RWPE1 (cell line): ENCODE measurements at places on chromosomes 1 and 21.

DNA sequence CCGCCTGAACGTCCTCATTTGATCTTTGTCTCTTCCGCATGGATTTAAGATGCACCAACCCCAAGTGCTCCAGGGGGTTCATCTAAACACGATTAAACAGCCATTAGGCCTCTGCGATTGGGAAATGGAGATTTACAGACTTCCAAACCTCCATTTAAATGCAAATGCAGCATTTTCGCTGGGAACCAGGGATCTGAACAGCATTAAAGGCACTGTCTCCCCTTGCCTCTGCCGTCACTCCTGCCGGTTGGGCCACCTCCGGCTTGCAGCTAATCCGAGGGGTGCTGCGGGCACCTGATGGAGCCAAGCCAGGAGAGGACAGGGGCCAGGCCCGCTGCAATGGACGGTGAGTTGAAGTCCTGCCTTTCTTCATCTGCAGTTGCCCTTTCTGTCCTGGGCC lies 70.3 kb upstream of the KLHDC7A start:
- no peak for DNase-seq

DNA sequence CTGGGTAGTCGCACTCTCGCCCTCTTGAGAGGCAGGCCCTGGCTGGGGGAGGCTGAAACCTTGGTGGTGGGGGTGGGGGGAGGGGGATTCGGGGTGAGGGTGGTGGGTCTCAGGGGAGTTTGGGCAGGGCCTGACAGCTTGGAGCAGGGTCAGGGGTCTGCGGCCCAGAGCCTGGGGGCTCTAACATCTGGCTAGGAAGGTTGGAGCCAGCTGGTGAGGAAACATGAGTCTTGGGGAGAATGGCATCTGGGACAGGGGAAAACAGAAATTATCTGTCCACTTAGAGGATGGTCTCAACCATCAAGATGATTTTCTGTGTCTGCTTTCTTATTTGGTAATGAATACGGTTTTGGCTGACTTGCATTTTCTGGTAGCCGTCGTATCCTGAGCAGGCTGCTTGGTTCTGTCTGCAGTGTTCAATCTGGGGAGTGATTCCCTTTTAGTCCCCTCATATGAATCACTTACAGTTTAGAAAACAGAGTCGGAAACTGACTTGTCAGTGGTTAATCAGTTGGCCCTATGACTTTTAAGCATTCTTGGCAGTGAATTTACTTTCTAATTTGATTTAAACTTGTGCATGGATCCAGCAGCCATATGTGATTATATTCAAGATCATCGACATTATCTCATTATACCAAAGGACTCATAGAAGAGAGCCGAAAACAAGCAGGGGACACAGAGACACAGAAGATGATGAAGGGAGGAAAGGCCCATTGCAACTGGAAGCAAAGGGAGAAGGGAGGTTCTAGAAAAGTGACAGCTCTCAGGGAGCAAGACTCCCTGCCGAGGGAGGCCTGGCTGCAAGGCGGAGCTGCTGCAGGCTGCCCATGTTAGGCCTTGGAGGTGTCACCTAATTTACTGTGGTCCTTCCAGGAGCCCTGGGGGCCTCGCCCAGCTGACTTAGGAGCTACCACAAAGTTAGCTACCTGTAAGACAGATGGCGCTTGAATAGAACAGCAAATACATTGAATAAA lies 237.6 kb downstream of the SDCCAG8 start:
- DNase-seq = no peak

GRCh38 chr1:111275079-111275478 lies 15.6 kb upstream of the CHIA start:
- peak; percentile 13 for DNase-seq

DNA sequence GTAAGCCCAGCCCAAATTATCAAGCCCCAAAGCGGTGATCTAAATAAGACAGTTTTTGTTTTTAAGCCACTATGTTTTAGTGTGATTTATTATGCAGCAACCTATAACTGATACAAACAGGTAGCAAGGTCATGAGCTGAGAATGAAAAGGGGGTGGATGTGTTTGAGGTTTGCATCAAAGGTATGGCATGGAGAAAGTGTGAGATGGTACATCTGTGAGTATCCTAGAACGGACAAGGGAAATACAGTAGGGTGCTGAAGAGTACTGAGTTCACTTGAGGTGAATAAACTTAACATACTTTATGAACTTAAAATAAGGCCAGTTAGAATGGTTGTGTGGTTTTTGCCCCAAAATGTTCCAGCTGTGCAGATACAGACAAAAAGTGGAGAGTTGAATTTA lies 286.0 kb upstream of the B3GALT2 start:
- DNase-seq = no peak

- no peak for DNase-seq
Measured at GRCh38 chr21:41559658-41560631, 52.0 kb upstream of the TMPRSS2 start.
